RWPE1 (cell line): ENCODE measurements at places on chromosomes 11 and 22.

DNA sequence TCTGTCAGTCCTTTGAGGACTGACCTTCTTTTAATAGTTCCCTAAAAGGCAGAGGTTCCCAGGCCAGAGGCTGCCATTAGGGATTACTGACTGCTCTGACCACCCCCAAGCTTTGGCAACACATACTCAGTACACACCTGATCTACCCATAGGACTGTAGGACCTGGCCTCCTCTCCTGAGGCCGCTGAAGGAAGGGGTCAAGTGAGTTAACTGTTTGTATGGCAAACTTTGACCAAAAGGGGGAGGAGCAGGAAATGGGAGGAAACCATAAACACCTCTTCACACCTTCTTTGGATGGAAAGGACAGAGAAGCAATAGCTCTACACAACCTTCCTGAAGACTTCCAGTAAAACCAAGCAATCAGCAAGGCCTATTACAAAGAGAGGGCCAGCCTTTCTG lies 104.0 kb downstream of the APOL5 start:
- DNase-seq = no peak

DNA sequence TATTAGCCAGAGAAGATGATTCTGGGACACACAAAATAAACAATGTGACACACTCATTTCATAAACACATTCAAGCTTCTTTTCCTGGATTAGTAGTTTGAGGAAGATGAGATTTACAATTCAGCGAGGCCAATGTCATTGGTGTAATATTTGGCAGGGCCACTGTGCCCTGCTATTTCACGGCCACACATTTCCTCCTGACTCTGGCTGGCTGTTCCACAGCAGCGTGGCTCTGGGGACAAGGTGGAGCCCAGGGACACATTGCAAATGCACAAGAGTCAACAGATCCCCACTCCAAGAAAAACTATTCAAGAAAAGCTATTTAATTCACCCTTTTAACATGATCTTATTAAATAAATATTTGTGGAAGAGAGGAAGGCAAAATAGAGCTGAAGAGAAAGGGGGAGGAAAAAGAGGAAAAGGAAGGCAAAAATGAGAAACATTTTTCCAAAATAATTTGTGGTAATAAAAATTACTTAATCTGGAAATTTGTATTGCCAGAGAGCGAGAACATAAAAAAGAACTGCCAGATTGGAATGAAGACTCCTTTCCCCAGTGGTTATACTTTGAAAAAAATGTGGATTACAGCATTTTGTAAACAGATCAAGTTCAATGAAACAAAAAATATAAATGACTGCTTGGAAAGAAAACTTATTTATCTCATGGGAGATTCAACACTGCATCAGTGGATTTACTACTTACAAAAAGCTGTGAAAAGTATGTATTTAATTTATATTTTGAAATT lies 27.1 kb downstream of the NXPE2 start:
- DNase-seq = no peak

DNA sequence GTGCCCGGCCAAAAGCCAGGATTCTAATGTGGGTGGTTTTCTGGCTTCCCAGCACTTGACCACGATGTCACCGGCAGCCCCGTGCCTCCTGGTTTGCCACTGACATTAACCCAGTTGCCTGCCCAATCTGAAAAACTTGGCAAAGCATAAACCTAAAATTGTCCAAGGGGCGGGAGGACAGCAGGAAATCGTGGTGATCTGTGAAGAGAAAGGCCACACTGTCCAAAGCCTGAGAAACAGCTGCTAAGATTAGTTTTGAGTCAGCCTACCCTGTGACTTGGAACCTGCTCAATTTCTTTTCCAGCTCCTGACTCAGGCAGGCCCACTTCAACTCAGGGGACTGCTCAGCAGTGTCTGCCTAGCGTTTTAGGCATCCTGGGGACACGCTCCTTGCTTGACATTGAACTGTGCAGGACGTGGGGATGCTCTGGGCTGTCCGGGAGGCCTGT lies 8.2 kb upstream of the F2 start:
- no peak for DNase-seq

DNA sequence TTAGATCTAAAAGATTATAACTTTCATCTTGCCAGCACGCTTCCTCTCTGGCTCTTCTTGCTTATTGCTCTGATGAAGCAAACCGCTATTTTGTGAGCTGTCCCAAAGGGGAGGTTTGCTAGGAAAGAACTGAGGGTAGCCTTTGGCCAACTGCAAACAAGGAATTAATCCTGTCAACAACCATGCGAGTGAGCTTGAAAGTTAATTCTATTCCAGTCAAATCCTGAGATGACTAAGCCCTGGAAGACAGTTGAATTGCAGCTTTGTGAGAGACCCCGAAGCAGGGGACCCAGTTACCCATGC lies 10.3 kb upstream of the RNF141 start:
- no peak for DNase-seq

GRCh38 chr22:32950366-32950765 lies 107.8 kb downstream of the SYN3 start:
- DNase-seq = no peak

DNA sequence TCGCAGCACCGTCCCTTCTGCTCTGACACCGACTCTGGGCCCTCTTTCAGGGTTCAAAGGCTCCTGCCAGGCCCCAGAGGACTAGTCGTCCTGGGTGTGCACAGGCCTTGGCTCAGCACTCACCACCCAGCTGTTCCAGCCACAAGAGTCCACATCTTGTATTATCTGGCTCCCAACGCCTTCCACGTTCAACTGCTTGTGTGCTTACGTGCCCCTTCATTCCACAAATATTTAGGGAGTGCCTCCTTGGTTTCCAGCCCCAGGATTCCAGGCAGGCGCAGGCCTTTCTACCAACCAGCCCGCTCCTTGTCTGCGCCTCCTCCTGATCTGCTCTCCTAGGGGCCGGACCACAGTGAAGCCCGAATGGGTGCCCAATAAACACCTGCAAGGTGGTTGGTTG lies 70.9 kb downstream of the SCUBE1 start:
- DNase-seq = no peak

GRCh38 chr22:29840498-29840897 lies 2.4 kb upstream of the ASCC2 start:
- no peak for DNase-seq

- no peak for DNase-seq
These were observed 129.4 kb downstream of the CCDC34 start for GRCh38 chr11:27233654-27234042.

GRCh38 chr11:14898355-14898754 lies 6.3 kb upstream of the CYP2R1 start:
- no peak for DNase-seq
